Endothelial cell of umbilical vein (primary cell): ENCODE measurements at places on chromosomes 4 and X. TPM values are rescaled to one million over a fixed set of nuclear protein-coding genes. Genes with fewer than 3 reads are reported as not detected.

- no peak for DNase-seq
Measured at GRCh38 chr4:126599746-126600145, 1033.0 kb upstream of the INTU start.

DNA sequence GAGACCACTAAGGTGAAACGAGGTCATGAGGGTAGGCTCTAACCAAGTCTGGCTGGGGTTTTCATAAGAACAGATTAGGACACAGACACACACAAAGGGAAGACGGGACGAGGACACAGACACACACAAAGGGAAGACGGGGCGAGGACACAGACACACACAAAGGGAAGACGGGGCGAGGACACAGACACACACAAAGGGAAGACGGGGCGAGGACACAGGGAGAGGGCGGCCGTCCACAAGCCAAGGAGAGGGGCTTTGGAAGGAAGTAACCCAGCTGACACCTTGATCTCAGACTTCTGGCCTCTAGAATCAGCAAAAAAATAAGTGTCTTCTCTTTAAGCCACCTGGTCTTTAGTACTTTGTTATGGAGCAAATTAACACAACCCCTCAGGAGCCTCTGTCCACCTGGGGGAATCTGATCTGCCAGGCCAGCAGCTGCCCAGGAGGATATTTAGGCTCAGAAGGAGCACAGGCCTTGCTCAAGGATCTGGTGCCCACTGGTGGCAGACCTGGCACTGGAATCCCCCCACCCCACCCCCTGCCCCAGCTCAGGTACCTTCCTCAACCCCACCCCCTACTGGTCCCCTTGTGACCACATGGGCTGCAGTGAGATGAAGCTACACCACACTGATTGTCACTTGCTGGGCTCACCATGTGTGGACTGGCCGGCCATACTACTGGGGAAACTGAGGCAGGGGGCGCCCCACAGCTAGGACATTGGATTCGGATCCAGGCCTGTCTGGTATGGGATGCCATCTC lies 2.8 kb downstream of the ABLIM2 start:
- DNase-seq, result no peak

Gene PAGE4
- not detected in 2 replicates for total RNA-seq

GRCh38 chrX:17182317-17182716 lies 192.7 kb upstream of the NHS start:
- DNase-seq, result no peak

Gene FHL1
- 59.4 and 73.2 TPM in 2 replicates for total RNA-seq

DNA sequence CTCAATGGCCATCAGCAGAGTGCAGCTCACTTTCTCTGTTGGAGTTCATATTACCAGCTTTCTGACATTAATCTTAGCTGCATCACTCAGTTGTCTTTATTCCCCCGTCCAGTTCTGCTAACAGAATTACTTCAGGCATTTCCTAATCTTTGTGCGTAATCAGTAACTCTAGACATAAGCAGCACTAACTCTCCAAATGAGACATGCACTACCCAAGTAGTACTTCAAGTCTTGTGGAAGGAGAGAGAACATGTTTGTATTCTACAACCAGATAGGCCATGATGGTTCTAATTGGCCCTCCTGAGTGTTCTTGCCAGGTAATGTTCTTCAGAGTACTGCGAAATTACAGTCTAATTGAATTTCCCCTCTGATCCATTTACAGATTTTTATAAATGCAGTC lies 448.5 kb upstream of the RPS6KA3 start:
- no peak for DNase-seq

Gene GPM6B
- not detected in 2 replicates for total RNA-seq

Gene SLC7A11
- total RNA-seq, result 79.3 and 82.7 TPM in 2 replicates

Gene RTL3
- total RNA-seq, result not detected in 2 replicates

DNA sequence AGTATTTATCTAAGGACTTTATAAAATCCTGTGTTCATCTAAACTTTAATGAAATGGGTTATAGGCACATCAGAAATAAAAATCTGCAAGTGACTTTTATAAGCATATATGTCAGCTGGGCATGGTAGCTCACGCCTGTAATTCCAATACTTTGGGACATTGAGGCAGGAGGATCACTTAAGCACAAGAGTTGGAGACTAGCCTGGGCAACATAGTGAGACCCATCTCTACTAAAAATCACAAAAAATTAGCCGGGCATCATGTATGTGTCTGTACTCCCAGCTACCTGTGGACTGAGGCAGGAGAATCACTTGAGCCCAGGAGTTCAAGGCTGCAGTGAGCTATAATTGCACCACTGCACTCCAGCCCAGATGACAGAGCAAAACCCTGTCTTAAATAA lies 20.9 kb downstream of the TBC1D9 start:
- DNase-seq, result no peak

DNA sequence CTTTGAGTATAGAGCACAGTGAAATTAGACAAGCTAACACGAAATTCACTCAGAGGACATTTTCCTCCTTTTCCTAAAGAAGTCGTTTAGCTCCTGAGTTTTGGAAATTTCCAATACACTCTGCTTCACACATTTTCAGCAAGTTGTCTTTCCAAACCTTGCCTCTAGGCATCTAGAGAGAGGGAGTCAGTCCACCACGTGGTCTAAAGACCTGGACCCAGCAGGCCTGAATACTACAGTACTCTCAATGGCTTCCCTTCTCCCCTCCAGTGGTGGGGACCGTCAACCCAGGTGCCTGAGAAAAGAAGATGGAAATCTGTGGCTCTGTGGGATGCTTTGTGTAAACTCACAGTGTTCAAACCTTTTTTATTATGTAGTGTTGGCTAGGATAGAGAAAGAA lies 13.9 kb upstream of the SCML2 start:
- DNase-seq, result no peak

Gene C4orf54
- not detected in 2 replicates for total RNA-seq

Gene SRPX2
- total RNA-seq, result 124 and 133 TPM in 2 replicates

GRCh38 chr4:166318810-166319525 lies 445.9 kb downstream of the TLL1 start:
- no peak for DNase-seq

DNA sequence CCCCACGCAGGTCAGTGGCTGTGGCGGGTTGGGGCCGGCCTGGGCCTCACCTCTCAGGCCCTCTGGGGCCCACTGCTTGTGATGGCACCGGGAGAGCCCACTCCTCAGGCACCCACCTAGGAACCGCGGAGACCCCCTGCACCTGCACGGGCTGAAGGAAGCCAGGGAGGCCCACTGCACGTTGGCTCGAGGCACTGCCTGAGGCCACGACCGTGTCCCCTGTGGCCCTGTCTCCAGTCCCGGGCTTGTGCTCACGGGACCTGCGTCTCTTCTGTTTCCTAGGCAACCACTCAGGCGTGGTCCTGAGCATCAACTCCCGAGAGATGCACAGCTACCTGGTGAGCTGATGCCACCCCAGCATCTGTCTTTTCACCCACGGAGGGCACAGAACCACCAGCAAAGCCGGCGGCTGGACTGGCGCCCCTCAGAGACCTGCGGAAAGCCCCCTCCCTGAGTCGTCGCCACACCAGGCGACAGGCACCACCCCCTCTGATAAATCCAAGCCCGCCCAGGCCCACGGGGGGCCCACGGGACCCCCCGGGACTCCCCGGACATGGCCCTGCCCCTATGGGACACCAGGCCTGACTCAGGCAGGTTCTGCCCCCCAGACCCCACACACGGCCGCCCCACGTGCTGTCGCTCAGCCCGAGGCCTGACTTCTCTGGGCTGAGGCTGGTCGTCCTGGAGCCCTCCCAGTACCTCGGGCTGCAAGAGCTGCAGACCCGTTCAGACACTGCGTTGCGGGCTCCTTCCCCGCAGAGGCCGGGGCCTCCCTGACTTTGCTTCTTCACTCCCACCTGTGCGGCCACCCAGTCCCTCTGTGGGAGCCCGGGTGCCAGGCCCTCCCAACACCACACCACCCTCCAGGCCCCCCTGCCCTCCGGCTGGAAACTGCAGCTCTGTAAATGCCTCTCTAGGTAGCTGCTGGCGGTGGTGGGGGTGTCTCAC lies 199.5 kb downstream of the AFAP1 start:
- DNase-seq, result no peak

Gene SPATA4
- not detected in 2 replicates for total RNA-seq

DNA sequence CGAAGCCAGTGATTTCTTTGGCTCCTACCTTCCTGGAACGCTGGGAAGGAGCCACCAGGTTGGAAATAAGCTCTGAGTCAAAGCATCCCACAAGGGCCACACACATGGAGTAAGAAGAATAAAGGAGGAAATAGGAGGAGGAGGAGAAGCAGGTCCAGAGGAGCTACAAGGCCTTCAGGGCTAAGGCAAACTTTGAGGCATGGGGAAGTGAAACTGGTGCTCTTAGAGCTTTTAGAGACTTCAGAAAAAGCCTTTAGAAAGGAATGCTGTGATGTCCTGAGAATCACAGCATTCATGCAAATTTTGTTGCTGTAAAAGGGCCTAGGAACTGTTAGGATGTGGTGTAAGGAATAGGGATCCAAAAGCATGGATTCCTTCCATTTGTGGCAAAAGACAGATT lies 135.9 kb upstream of the ARHGEF9 start:
- no peak for DNase-seq

Gene SPIN2A
- 0.75 and 0.76 TPM in 2 replicates for total RNA-seq

DNA sequence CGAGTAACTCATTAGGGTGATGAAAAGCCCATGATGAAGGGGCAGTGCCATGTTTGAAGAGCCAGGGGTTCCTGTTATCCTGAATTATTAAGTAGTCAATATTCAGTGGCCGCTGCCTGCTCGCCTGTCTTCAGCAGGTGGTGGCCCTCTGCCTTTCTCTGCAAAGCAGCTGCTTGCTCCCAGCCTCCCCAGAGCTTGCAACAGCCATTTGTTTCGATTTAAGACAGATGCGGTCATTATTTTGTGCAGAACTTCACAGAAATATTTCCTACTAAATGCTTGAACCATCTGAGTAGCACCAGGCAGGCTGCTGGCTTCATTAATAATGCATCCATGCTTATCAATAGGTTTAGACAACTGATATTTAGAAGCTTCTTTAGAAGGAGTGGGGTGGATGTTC lies 104.3 kb upstream of the TTC29 start:
- DNase-seq, result no peak

DNA sequence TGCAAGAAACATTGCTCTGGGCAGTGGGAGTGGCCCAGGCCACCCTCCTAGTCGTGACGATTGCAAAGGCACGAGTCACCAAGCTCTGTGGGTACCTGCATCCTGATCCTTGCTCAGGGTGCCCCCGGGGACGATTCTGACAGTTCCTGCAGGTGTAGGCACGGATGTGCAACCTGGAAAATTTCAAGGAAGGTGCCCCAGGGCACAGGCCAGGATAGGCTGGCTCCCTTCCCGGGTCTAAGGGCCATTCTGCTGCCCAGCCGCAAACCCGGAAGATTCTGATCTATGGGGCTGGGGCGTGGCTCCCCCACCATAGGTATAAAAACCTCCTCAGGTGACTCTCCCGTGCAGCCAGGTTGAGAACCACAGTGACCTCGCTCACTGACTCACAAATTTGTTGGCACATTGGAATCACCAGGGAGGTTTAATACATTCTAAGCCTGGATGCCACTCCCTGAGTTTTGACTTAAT lies 228.5 kb downstream of the PTTG2 start:
- DNase-seq, result no peak

Gene RFC1
- total RNA-seq, result 56.2 and 57.1 TPM in 2 replicates
